GM12878 (cell line): ENCODE measurements at places on chromosomes 3 and 15.

DNA sequence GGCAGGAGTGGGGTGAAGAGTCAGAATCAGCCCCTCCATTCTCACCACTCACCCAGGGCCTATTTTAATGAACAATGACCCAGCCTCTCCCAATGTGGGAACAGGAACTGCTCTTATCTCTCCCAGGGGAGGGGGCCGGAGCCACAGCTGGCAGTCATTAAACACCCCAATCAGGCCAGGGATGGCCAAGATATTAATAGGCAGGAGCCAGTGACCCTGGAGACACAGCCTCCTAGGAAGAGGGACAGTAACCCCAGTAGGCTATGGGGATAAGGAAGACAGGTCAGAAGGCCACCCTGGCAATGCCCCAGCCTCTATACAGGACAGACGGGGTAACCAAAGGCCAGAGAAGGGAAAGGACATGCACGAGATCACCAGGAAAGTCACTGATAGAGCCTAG is 38.6 kb downstream of the VIPR1 start:
- DNase-seq, result no peak

GRCh38 chr3:170075441-170076091 is 37.8 kb downstream of the GPR160 start:
- no peak for DNase-seq

- no peak for DNase-seq
Observed at GRCh38 chr3:101943029-101943428, 93.7 kb downstream of the NFKBIZ start.

- no peak for DNase-seq
Observed at GRCh38 chr3:30659270-30660130, 53.1 kb downstream of the TGFBR2 start.

GRCh38 chr3:135056733-135057310 is 261.8 kb downstream of the EPHB1 start:
- no peak for DNase-seq

GRCh38 chr3:46887980-46888494 is 10.5 kb downstream of the PTH1R start:
- no peak for DNase-seq

GRCh38 chr3:38004415-38005075 is 14.0 kb downstream of the VILL start:
- DNase-seq, result no peak

DNA sequence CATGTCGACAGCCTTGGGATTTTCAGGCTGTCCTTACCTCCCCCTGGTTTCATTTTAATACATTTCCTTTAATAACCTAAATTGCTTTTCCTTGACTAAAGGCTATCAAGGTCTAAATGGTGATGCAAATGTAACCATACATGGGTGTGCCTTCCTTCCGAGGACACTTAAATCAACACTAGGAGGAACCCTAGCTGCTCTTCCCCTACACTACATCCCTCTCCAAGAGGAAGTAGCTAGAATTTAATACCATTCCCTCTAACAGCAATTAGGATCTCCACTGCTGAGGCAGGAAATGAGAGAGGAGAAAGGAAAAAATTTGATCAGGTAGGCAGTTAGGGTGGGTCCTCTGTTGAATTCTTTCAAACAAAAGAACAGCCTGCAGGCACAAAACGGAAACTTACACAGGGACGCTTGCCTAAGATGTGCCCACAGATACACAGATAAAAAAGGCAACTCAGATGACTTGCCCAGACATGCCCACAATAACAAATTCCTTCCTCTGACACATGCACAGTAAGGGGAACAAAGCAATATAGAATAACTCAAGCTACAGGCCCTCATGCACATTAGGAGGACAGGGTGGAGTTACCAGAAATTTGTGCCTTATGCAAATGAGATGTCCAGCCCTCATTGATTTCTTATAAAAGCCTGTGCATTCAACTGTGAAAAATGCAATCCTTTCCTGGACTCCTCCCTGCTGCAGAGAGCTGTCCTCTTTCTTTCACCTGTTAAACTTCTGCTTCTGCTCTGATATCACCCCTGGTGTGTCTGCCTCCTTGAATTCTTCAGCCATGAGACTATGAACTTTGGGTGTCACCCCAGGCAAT is 1024.4 kb upstream of the CADM2 start:
- peak; percentile 5 for DNase-seq

DNA sequence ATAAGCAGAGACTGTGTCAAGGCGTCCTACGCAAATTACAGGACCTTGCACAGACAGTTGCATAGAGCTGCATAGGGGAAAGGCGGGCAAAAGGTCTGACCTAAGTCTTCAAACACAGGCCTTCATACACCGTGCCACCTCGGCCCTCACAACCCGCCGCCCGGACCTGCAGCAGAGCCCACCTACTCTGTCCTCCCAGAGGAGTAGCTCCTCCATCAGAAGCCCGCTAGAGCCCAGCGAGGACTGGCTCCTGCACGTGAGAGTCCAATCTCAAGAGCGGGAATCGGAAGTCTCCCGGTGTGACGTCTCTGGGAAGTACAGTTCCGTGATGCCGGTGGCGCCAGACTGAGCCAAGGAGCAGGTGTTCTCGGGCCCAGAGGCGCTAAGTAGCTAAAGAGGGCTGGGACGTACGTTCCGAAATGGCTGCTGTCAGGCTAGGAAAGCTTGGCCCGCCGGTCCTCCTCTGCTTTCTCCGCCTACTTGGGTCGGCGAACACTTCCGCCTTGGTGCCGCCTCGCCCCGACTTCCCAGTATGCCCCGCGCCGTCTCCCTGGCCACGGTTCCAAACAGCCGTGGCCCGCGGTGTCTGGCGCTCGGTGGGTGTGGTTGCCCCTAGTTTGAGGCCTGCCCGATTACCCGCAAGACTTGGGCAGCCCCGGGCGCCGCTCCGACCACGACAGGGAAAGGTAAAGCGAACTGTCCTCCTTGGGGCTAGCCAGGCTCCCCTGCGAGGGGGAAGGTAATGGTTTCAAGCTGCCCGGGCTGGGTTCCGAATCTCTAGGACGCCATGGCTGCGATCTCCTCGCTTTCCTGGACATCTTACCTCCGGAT is at the start of the genes ASTE1 and NEK11:
Gene ASTE1, minus strand, starts transcription at position 505 of the 831 bp plus-strand sequence. CDS start 1,519 bp downstream, outside the sequence.
Gene NEK11, plus strand, starts transcription at position 557 of the 831 bp plus-strand sequence. CDS start 2,832 bp downstream, outside the sequence.
- peak; percentile 41 for DNase-seq

DNA sequence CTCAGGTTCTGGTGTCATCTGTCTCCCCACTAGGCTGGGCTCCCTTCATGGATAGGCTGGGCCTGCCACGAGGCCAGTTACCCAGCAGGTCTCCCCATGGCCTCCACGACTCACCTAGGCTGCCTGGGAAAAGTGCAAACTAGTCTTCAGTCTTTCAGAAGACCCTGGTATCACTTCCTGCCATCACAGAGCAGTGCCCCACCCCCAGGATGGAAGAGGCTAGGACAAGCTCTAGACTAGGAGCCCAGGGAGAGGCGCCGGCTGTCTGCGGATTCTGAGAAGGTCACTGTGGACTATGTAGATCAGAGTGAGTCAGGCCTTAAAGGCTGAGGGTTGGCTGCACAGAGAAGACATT is 63.7 kb downstream of the CORO2B start:
- no peak for DNase-seq

GRCh38 chr3:58608648-58609047 is 31.5 kb upstream of the FAM107A start:
- no peak for DNase-seq
